Activated CD4-positive, alpha-beta T cell treated with anti-CD3 and anti-CD28 coated beads, Interleukin-2, amount 10 ng/mL, durations not matched to agents 24 days and 14 days (primary cell): ENCODE measurements at places on chromosomes 12 and 14.
A peak's percentile ranks its signal among the peaks of the same experiment; 100 is the strongest.

- no peak for DNase-seq
Observed at GRCh38 chr12:89189448-89189847, 162.9 kb downstream of the DUSP6 start.

- DNase-seq: no peak
Observed at GRCh38 chr12:116050275-116050674, 227.2 kb downstream of the MED13L start.

DNA sequence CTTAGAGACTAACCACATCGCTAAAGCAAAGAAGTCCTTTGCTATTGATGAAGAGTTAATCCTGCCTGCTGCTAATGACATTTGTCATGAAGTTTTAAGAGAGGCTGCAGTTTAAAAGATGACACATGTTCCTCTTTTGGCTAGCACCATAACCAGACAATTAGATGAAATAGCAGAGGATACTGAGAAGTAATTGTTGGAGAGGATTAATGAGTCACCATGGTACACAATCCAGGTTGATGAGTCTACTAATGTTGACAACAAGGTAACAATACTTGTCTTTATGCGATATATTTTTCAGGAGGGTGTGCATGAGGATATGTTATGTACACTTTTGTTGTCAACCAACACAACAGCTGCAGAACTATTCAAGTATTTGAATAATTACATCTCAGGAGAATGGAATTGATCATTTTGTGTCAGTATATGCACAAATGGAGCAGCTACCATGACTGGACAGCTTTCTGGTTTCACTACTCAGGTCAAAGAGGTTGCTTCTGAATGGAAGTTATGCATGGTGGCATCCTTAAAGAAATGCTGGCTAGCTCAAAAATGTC lies 56.7 kb downstream of the LRRIQ1 start:
- no peak for DNase-seq

DNA sequence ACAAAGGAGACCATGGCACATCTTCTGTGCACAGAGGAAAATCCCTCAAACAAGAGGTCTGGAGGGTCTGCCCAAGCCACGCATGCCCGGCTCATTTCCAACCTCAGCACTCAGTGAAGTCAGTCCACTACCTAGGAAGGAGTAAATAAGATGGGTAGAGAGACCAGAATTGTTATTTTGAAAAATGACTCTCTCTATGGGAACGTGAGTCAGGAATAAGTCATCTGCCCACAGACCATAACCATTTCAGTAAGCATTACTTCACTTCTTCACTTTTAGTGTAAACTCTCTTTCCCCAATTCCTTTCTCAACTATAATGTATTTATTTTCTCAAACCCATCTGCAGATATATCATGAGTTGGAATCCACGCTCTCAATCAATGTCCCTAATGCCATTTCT lies 1039.9 kb upstream of the USP15 start:
- no peak for DNase-seq

DNA sequence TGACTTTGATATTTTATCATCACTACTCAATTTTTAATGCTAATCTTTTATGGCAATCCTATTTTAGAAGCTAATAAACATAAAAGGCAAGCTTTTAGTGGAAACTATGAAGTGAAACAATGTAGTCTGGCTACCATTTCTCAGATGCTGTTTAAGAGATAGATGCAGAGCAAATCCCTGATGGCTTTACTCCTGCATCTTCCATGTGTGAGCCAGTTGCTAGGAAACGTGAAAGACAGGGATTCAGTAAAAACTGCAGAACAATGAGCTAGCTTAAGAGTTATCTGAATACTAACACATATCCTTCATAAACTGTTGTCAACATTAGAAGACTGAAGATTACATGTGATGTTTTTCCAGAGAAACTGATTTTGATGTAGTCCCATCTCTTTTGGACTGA lies 112.6 kb downstream of the SLC2A13 start:
- no peak for DNase-seq

GRCh38 chr14:68862954-68863594 lies 70.2 kb upstream of the ZFP36L1 start:
- DNase-seq: peak; percentile 90

- no peak for DNase-seq
Observed at GRCh38 chr12:67370979-67371378, 101.8 kb downstream of the CAND1 start.

GRCh38 chr12:128336204-128337070 lies 69.5 kb downstream of the TMEM132C start:
- no peak for DNase-seq

- DNase-seq: no peak
Observed at GRCh38 chr12:16756833-16757555, 151.0 kb upstream of the LMO3 start.

DNA sequence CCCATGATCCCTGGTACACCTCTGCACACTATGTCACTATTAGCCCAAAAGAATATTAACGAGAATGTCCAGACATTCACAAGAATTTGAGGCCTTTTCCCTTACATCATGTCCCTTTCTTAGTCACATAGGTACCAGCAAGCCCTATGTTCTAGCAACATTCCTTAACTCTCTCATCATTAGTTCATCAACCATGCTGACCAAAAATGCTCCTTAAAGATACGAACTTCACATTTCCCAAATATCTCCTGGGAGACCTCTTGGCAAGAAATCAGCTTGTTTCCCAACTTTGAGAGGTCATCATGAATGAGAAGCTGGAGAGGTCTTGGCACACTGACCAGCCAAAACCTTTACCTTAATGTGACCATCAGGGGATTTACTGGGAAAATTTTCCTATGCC lies 4.6 kb downstream of the SALL2 start:
- DNase-seq: no peak

GRCh38 chr12:19217446-19217845 lies 87.9 kb downstream of the PLEKHA5 start:
- no peak for DNase-seq

DNA sequence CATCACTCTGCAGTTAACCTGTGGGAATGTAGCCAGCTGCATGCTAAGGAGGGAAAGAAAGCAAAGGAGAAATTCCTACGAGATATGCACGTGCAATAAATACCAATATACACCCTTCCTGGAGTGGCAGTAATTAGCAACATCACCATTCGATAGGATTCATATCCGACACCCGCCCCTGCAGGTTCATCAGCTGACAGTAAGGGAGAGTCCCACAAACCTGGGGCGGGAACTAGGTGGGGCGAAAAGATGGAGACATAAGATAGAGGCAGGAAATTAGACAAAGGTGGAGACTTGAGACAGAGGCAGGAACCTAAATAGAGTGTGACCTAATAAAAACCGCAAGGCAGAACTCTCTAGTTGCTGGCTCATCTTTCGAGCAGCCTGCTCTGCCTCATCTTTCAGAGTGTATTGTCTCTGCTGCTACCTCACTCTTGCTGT lies 51.6 kb downstream of the PLEKHG3 start:
- peak; percentile 75 for DNase-seq

- DNase-seq: no peak
Observed at GRCh38 chr12:124583854-124584253, 16.4 kb upstream of the NCOR2 start.

GRCh38 chr12:46149079-46149464 lies 119.8 kb downstream of the SLC38A1 start:
- DNase-seq: no peak

DNA sequence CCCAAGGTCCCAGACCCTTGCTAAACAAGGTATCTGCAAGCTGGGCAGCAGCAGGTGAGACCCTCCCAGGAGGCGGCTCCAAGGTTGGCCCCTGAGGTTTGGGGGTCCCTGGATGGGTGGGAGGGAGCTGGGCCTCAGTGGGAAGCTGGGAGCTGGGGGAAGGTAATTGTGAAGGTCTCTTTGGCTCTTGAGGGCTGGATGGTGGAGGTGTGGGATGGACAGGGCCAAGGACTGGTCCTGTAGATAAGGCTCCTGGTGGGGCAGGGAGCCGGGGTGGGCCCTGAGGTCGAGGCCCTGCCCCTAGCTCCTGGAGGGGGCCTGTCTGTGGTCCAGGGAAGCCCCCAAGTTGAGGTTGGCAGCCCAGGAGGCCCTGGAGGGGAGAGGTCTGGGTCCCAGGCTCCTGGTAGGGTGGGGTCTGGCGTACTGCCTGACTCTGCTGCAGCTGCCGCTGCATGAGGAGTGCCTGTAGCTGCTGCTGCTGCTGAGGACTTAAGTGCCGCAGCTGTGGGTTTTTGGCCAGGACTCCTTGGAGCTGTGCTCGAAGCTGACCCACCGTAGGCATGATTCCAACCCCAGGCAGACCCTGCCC lies 13.1 kb upstream of the PRKAG1 start:
- no peak for DNase-seq

- no peak for DNase-seq
Observed at GRCh38 chr14:75234173-75235115, 44.2 kb upstream of the FOS start.

DNA sequence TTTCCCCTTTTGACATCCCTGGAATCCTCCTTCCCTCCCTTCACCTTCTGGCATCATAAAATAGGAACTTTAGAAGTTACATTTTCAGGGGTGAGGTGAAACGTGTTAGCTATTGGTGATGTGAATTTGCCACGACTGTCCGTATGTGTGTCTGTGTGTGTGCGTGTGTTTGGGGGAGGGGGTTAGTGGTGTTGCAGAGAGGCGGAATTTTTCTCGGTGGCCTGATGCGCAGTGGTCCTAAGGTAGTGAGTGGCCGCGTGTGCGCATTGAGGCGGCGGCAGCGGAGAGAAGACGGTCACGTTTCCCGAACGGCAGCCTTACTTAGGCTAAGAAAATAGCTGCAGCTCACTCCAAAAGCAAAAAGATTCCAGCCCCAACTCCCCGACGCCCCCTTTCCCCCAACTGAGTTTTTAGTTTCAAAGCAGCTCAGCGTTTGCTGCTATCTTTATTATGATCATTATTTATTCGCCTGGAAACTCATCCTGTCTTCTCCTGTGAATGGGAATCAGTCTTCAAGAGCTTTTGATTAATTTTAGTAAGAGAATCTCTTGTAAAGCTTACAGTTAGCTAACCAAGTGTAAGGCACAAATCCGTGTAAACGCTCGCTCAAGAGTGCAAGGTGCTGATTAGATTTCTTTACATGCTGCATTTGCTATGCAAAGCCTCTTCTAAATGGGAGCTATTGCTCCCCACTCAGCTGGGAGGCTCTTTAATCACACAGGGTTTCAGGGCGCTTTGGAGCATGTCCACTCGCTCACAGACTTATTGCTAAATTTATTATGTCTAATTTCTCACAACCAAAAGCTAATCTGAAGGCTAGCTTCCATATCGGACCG lies 4.7 kb downstream of the FLRT2 start:
- DNase-seq: no peak

GRCh38 chr12:64170730-64171129 lies 51.4 kb downstream of the KICS2 start:
- DNase-seq: no peak

DNA sequence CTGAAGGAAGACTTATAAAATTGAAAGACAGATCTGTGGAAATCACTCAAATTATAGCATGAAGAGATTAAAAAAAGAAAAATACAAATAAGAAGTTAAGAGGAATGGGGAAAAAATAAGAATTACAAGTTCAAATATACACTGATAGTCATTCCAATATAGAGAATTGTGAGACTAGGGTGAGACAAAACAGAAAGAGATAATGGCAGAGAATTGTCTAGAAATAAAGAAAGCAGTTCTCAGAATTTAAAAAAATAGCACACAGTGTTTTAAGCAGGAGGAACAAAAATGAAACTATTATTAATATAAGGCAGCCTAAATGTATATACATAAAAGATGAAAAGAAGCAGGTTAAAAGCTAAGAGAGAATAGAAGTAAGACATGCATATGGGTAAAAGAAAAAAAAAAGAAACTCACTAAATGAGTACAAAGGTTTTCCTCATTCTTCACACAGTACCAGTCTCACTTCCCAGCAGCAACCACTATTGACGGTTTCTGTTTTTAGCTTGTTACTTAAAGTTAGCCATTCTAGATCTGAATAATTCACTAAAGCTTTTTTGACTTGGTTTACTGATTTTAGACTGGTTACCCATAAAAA lies 31.1 kb downstream of the SLC38A4 start:
- DNase-seq: no peak

- no peak for DNase-seq
Observed at GRCh38 chr12:54612225-54612750, 22.4 kb downstream of the LACRT start.

DNA sequence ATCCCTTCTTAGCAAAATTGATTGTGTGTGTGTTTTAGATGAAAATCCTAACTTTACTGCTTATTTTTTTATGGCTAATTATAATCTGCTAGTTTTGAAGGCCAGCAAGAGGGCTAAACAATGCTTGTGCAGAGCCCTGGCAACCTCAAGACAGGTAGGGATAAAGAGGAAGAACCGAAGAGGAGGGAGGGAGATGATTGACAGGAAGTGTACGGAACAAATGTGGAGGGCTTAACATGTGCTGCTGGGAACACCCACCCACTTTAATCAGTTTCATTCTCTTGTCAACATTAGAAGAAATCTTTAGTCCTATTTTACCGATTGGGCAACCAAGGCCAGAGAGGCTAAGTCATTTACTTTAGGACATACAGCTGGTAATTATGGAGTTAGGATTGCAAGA lies 1.4 kb upstream of the WSCD2 start:
- no peak for DNase-seq

DNA sequence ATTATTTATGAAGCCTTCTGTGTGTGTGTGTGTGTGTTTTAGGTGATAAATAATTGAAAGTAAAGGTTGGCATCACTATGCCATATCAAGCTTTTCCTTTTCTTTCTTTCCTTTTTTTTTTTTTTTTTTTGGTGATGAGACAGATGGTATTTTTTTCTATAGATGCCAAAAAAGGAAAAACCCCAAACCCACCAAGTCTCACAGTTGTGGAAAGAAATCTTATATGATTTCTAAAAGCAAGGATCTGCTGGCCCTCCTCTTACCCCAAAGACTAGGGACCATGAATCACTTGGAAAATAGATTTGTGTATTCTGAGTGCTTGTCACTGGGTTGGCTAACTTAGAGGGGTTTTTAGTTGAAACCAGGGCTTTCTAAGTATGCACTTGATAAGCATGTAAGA lies 181.3 kb downstream of the TMEM117 start:
- no peak for DNase-seq

DNA sequence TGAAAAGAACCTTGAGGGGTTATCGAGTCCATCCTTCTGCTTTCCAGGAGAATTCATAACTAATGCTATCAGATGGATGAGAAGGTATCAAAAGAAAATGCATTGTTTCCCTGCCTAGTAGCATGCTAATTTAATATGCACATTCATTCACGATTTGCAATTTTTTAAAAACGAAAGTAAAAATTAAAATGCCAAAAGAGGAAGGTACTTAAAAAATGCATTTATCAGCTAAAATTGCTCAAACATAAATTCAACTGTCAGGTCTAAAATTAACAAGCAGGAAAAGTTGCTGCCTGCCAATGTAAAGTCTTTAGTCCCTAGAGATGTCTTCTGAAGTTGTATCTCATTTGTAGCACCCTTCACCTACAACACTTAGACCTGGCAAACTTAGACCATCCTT lies 7.9 kb downstream of the ATF7 start:
- DNase-seq: no peak

DNA sequence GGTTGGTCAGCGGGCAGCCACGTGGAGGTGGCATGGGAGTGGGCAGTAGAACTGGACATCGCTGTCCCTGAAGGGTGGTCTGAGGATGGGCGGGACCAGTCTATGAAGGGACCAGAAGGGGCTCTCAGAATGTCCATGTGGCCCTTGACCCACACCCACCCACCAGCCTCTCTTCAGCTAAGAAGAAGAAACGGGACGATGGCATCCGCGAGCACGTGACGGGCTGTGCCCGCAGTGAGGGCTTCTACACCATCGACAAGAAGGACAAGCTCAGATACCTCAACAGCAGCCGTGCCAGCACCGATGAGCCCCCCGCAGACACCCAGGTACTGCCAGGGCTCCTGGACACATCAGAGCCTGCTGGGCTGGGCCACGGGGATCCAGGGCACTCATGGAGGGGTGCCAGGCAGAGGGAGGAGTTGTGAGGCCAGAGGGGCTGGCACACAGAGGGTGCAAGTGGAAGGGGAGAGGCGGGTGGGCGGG lies 21.3 kb downstream of the SETD1B start:
- DNase-seq: no peak

GRCh38 chr12:38158428-38159091 lies 158.0 kb upstream of the ALG10B start:
- peak; percentile 34 for DNase-seq
